ENCODE measurements at places on chromosomes 13 and 19.

GRCh38 chr13:50128428-50128931, 113.2 kb downstream of the KCNRG start:
- DNase-seq = no peak

DNA sequence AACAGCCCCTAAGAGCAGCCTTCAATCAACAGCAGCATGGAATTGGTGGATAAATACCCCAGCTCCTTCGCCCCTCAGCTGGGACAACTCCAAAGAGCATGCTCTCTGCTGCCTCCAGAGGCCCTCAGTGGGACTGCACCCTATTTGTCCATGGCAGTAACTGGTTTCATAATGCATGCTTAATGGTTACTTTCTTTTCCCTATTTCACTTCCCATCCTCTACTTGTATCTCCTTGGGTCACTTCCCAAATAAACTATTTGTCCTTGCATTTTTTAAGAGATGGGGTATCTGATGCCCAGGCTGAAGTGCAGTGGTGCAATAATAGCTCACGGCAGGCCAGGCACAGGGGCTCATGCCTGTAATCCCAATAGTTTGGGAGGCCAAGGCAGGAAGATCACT, 13.5 kb upstream of the TPM4 start:
- DNase-seq = no peak

DNA sequence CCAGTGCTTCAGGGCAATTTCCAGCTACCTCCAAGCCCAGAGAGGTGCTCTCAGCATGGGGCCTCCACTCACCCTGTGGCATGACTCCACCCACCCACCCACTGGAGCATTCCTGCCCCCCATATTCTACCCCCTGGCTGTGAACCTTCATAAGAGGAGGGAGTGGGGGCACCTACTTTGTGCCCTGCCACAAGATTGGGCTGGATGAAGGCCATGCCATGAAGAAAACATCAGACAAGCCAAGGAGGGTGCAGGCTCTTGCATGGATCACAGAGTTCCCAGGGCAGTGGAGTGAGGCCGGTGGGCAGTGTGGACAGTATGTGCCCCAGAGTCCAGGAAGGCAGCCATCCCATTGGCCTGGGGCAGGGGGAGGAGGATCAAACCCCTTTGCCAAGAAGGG, 97.8 kb downstream of the UQCRFS1 start:
- no peak for DNase-seq

DNA sequence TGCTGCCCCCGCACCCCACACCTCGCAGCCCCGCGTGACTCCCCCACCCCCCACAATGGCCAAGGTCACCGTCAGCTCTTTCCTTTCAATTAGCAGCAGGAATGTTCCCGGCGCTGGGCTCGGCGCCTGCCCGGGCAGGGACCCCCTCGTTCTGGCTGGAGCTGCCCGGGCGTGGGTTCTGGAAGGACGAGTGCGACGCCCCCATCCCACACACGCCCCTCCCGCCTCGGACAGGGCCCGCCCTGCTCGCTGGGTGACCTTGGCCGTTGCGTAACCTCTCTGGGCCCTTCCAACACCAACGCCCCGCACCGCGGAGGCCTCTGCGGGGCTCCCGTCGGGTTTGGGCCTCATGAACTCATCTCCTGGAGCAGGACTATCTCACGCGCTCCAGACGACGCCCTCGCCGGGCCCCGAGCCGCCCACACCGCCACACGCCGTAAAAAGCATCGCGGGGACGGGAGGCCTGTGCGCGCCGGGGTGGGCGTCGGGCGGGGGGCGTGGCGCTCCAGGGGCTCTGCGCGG, 10.3 kb downstream of the PALM start:
- no peak for DNase-seq

GRCh38 chr19:12867120-12868099, 13.8 kb downstream of the DNASE2 start:
- peak; percentile 29 for DNase-seq

DNA sequence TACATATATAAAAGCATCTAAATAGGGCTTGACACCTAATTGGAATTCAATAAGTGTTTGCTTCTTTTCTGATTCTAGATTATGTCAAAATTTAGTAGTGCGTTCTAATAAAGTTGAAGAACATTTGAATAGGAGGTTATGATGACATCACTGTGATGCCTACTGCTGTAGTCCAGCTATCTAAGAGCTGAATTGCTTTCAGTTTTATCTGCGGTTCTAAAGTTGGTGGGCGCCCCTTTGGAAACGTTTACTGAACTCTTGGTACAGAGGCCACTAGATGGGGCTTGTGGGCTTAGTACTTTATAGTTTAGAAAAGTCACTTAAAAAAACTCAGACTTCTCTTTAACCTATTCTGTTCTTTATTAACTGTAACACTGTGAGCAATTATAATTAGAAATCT, 776.9 kb downstream of the GPC5 start:
- DNase-seq = peak; percentile 78

DNA sequence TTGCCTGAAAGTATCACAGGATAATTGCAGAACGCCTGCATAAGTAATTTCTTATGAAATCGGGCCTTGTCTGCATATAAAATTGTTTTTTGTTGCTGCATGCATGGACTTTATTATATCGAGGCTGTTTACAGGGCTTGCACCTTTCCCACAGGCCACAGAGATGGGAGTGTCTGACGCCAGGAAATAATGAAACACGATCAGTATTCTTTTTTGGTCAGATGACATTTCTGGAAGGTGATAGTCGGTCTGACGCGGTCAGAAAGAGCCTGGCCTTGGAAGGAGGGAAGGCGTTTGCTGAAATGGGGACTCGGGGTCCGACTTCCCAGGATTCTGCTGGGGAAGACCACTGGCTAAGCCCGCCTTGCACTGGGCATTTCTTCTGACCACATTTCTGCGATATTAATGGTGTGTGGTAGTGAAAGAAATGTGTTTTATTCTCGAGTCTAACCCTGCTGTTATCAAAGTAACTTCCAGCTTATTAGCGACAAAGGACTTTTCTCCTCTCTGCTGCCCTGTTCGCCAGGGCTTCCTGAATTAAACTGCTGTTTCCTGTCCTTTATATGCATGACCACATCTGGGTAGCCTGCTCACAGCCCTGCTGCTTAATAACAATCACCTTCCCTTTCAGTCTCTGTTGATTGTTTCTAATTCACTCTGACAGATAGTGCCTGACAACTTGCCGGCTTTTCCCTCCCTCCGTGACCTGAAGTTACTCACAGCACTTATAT, 11.6 kb upstream of the ZNF536 start:
- DNase-seq = no peak

DNA sequence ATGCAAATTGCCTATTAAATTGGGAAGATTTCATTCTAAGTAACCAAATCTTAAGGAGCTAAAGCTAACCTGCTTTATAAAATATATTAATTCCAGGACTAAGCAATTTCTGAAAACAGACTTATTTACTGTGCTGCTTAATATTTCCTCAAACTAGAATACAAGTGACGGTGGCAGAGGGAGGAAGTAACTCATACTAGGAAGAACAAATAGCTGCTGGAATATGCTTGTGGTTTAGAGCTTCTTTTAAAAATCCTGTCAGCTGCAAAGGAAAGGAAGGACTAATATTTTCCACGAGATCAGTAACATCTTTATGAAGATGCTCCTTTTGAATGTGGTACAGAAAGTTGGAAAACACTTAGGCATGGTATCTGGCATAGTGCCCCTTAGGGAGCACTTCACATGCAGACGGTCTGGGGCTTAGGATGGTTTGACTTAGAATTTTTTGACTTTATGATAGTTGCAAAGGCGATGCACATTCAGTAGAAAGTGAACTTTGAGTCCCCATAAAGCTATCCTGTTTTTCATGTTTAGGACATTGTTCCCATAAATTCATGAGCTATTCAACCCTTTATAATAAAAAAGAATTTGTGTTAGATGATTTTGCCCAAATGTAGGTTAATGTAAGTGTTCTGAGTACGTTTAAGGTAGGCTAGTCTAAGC, 3.4 kb upstream of the HNRNPA1L2 start:
- no peak for DNase-seq

GRCh38 chr19:13022859-13023636, 27.8 kb downstream of the NFIX start:
- peak; percentile 74 for DNase-seq

GRCh38 chr13:99009987-99010551, 32.2 kb upstream of the DOCK9 start:
- no peak for DNase-seq

GRCh38 chr13:80524447-80525215, 183.7 kb upstream of the SPRY2 start:
- peak; percentile 53 for DNase-seq

DNA sequence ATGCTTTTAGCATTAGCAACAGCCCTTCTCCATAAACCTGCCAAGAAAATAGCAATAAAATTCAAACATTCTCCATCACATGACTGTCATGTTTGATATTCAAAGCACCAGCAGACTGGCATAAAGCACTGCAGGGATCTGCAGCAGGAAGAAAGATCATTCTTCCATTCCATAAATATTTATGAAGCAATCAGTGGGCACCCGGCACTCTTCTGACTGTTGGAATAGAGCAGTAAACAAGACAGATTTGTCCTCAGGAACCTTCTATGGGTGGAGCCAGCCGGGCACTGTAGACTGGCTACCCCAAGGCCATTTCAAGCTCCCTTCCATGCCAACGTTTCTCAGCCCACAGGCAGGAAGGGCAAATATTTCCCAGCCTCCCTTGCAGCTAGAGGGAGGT, 25.5 kb downstream of the PLA2G4C start:
- no peak for DNase-seq

DNA sequence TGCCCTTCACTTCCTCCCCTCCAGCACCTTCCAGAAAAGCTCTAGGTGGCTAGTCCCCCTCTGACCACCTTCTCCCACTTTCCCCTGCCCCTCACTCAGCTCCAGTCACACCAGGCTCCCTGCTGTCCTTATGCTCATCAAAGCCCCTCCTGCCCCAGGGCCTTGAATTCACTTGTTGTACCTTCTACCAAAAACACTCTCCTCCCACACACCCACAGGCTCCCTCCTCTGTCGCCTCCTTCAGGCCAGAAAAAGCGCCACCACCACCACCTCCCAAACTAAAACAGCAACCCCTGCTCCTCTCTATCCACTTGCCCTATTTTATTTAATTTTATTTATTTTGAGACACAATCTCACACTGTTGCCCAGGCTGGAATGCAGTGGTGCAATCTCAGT, 4.8 kb upstream of the CEACAM16 start:
- no peak for DNase-seq

DNA sequence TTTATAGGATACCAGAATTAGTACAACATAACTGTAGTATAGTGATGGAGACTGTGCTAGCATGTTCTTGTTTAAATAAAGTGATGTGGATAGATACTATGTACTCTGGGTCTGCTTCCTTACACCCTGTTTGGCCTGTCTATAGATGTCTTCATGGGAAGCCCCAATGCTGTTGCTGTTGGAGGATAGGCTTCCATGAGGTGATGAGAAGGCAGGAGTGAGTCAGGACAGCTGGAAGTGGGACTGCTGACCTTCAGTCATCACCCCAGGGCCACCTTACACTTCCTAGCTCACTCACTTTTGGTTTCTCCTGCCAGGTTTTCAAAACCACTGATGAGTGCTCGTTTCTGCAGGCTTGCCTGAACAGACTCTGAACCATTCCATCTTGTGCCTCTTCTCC, 4.2 kb downstream of the KCTD4 start:
- peak; percentile 36 for DNase-seq

DNA sequence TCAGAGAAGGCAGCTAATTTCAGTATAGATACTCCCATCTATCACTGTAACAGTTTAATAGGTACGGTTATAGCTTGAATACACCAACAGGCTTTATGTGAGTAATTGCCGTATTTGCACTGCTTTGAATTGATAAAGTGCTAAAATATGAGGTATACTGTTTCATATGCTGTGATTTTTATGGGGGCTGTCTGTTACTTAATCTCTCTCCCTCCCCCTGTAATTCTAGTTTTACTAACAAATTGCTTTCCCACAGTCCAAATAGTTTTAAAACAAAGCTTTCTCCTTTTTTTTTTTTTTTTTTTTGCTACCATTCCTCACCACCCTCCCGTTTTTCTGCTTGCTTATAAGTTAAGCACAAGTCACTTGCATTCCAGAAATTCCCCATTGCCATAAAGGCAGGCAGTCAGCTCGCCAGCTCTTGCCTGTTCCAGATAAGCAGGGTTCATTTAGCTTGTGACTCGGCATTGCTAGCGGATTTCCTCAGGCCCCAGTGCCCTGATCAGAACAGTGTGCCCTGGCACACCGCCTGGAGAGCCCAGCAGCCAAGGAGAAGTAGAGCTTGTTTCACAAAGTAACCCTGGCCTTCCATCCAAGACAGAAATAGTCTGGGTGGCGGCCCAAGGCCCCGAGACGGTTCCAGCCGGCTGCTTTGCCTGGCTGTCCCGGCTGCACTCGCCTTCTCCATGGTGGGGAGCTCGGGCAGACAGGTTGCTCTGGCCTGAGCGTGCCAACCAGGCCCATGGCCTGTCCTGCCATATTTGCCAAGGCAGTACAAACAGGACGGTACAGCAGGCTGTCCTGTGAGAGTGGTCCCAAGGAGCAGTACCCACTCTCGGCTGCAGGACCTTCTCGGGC, 43.5 kb upstream of the NPAS1 start:
- peak; percentile 92 for DNase-seq
